ENCODE measurements at places on chromosomes 6 and 20.

GRCh38 chr6:52894285-52894684 lies 15.2 kb downstream of the GSTA3 start:
- no peak for DNase-seq

GRCh38 chr6:42819803-42820511 lies 38.1 kb downstream of the BICRAL start:
- no peak for DNase-seq

DNA sequence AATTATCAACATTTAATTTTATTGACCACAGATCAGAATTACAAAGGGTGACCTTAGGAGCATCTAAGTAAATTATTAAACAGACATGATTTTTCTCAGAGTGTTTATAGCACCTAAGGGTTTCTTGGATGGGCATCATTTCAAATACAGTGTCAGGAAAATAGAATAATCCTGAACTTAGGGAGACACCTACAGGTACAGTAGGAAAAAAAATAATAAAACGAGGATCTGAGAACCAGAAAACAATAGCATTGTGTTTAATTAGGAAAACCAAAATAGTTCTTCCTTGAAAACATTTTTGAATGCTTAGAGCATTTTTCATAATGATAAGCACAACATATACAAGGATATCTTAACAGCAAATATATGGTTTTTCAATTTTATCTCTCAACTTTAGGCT lies 39.2 kb downstream of the MMUT start:
- DNase-seq, result no peak

DNA sequence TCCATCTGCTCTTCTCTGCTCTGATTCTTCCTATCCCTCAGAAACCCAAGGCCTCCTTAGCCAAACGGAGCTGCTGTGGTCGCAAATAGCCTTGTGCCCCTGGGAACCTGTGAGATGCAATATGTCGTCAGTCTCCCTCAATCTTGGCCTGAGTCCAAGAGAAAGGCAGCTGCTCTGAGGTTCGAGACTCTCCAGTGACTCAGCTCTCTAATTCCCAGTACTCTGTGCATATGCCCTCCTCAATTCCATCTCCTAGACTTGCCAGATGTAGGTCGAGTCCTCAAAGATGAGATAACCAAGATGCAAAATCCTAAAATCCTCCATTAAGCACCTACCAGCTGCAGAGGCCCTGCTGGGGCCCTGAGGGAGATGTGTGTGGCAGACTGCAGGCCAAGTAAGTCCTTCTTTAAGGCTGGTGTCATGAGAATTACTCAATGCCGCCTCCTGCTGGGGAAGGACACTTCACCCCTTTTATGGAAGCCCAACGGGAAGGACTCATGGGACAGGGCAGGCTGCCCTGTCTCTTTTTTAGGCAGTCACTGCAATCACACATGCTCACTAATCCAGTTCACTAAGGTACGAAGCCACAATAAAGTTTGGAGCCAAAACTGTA lies 28.5 kb downstream of the C6orf15 start:
- peak; percentile 72 for DNase-seq

- no peak for DNase-seq
Observed at GRCh38 chr6:34018026-34018425, 127.9 kb downstream of the GRM4 start.

GRCh38 chr20:15199698-15200097 lies 862.3 kb upstream of the FLRT3 start:
- DNase-seq, result no peak

DNA sequence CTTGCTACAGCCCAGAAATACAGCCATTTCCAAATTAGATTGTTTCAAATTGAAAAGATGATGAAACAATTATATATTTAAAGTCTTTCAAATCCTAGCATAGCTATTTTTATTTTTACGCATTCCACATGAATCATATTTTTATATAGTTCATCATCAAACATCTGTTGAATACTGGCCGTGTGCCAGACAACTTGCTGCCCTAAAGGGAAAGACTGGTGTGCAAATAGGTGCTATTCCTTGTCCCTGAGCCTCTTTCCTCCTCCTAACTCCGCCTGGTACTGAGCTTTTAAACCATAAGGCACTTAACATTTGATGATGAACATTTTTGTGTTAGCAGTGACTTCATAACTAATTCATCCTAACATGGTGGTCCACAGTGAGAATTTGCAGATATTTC lies 18.7 kb upstream of the PLCG1 start:
- no peak for DNase-seq

DNA sequence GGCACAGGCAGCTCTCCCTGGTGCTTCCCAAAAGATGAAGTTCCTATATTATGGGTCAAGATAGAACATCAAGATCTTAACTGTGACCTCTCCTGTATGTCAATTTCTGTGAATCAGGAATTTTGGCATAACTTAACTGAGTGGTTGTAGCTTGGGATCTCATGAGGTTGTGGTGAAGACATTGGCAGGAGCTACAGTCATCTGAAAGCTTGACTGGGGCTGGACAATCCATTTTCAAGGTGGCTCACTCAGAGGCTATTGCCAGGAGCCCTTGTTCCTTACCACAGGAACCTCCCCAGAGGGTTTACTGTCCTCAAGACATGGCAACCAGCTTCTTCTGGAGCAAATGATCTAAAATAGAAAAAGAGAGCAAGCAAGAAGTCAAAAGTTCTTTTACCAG lies 252.2 kb downstream of the ADGB start:
- DNase-seq, result no peak

DNA sequence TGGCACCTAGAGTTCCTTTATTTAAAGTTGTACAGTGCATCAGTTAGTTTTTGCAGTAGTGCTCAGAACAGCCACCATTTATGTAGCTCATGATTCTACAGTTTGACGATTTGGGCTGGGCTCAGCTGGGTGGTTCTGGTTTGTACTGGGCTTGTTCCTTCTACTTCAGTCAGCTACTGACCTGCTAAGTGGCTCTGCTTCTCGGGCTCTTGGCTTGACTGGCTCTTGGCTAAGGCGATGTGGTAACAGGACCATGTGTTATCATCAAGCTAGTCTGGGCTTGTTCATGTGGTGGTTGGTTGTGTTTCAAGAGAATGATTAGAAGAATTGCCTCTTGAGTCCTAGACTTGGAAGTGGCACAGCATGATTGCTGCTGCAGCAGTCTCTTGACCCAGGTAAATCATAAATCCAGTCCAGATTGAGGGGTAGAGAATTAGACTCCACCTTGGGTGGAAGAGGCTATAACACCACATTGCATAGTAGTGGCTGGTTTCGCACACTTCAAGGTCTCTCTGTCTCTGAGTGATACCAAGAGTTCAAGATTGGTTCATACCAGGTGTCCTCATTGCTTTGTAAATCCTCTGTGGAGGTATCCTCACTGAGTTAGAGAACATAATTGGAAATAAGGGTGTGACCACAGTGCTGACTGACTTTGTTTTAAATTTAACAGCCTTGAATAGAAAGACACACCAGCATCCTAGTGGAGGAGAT lies 253.0 kb downstream of the ARID1B start:
- no peak for DNase-seq

DNA sequence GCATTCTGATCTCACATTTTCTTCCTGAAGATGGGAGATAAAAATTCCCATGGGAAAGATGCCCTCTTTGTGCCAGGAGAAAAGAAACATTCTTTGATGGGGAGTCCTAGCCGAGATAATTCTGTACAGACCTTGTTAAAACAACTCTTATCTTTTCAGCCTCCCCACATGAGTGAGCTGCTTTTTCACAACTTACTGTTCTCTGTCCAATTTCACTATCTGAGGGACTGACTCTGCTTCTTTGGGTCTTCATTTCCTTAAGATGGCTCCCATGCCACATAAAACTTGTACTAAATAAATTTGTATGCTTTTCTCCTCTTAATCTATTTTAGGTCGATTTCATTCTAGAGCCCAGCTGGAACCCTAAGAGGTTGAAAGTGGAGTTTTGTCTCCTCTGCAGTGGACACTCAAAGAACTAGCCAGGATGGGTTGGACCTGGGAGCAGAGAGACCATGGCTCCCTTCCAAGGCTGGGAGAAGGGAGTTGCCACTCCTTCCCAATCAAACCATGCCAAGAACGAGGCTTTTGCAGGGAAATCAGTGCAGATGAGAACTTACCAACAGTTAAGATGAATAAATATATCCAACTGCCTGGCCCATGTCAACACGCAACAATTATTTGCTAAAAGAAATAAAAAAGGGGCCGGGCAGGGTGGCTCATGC lies 285.8 kb upstream of the SULF2 start:
- no peak for DNase-seq

GRCh38 chr6:148166339-148166968 lies 176.2 kb upstream of the SASH1 start:
- DNase-seq, result no peak

- DNase-seq, result no peak
Observed at GRCh38 chr6:154127657-154128056, 88.6 kb downstream of the OPRM1 start.

- DNase-seq, result no peak
Observed at GRCh38 chr6:167647737-167648470, 178.8 kb upstream of the AFDN start.

- no peak for DNase-seq
Observed at GRCh38 chr6:154500769-154501577, 9.5 kb downstream of the CNKSR3 start.

DNA sequence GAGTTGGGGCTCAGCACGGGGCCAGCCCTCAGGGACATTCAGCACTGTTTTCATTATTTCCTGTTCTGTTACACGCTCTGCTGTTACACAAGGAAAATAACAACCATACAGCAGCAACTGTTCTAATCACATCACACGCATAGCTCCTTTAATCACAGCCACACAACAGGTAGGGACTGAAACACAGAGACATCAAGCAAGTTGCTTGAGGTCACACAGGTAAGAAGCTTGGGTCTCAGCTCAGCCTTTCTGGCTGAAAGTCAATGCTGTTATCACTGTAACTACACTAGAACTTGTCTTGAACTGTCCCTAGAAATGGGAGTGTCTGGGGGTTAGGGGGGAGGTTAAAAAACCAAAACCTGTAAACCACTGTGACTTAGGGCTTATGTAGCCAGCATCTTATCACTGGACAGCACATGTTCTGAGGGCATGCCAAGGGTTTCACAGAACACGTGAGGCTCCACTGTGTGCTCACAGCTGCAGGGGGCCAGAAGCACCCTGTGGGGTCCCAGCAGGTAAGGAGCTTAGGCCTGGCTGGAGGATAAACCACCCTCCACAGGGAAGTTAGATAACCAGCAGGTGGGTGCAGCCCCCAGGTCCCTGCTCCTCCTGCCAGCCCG lies 146.0 kb downstream of the EYA2 start:
- DNase-seq, result no peak

- no peak for DNase-seq
Observed at GRCh38 chr6:54907355-54907754, 60.8 kb downstream of the FAM83B start.

- DNase-seq, result no peak
Observed at GRCh38 chr6:117483645-117484016, 1.2 kb downstream of the DCBLD1 start.

- DNase-seq, result no peak
Observed at GRCh38 chr6:135622081-135622480, 124.5 kb upstream of the AHI1 start.

DNA sequence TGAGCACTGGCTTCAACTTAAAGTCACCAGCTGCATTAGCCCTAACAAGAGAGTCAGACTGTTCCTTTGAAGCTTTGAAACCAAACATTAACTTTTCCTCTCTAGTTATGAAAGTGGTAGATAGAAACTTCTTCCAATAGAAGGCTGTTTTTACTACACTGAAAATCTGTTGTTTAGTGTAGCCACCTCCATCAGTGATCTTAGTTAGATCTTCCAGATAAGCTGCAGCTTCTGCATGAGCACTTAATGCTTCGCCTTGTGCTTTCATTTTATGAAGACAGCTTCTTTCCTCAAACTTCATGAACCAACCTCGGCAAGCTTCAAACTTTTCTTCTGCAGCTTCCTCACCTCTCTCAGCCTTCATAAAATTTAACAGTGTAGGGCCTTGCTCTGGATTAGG lies 133.2 kb downstream of the INSM1 start:
- no peak for DNase-seq

DNA sequence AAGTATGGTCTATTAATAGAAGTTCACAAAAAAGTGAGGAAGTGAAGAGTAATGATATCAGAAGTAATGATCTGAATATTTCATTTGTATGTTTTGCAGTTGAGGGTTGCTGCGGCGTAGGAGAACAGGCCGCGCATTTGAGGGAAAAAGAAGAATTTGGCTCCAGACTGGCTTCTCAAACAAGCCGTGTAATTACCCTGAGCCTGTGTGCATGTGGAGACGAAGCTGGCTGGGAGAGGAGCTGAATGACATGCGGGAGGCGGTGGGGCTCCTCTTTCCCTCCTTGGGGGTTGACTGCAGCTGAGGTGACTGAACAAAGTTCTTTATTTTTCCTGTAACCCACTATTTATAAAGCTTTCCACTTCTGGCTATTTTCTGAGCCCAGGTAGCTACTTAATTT lies 115.5 kb upstream of the AFDN start:
- no peak for DNase-seq

- no peak for DNase-seq
Observed at GRCh38 chr6:159914565-159914923, 23.8 kb downstream of the MAS1 start.

DNA sequence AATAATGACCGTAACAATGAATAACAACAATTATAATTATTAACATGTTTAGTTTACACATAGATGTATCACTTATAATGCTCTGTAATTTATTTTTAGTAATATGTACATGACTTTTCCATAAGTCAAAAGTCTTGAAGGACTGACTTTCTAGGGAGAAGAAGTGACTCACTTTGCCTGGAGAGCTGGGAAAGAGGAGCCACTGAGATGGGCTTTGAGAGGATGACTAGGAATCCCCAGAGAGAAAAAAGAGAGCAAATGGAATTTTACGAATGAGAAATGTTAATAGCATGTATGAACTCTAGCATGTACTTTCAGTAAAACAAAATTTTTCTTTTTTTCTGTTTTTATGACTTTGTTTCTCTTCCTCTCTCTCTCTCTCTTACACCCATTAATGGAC lies 67.8 kb upstream of the RALY start:
- DNase-seq, result no peak

DNA sequence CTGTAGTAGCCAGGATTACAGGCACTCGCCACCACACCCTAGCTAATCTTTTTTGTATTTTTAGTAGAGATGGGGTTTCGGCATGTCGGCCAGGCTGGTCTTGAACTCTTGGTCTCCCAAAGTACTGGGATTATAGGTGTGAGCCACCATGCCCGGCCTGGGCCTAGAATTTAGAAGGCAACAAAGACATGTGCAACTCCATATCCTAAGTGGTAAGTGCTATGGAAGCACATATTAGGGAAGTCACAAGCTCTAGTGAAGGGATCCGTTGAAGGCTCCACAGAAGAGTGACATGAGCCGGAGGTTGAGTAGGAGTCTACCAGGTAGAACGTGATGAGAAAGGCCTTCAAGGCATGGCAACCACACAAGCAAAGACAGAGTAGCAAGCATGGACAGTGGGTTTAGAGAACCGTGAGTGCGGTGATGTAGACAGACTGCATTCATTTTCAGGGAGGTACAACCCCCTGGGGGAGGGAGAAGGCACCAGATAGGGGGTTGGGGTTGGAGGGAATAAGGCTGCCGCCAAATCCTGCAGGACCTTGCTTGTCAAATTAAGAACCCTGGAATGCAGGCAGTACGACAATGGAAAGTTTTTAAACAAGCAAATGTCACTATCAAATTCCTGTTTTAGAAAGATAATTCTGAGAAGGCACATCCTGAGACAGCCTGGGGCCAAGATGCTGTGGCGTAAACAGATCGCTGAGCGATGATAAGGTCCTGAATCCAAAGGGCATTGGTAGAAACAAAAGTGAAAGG lies 50.2 kb downstream of the ARHGAP18 start:
- no peak for DNase-seq

Measured in activated effector memory CD4-positive, alpha-beta T cell treated with anti-CD3 and anti-CD28 coated beads, Interleukin-2, amount 50 U/mL, for 16 hours (primary cell).